Skin of body (tissue), 3 donors: ENCODE measurements at places on chromosomes 16 and 17. TPM values are rescaled to one million over a fixed set of nuclear protein-coding genes. Genes with fewer than 3 reads are reported as not detected.

Gene PERCC1
- total RNA-seq = not detected

Gene RNF43
- total RNA-seq = 9.9 TPM

DNA sequence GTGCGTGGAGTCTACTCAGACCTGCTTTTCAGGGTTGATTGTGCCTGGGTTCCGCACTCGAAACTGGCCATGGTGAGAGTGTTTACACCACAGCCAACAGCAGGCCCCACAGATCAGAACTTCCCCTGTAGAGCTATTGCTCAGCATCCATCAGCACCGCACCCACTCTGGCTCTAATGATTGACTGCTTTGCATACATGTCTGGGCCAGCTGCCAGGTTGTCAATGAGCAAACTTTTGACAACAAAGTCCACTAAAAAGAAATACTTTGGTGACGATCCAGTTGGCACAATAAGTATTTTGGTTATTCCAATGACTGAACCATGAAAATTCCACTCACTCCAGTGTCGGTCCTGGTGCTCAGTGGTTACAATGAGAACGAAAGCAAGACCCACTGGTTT is 190.7 kb downstream of the FOXL1 start:
- DNase-seq = no peak

GRCh38 chr17:33328129-33328528 is 35.0 kb upstream of the ASIC2 start:
- no peak for DNase-seq

DNA sequence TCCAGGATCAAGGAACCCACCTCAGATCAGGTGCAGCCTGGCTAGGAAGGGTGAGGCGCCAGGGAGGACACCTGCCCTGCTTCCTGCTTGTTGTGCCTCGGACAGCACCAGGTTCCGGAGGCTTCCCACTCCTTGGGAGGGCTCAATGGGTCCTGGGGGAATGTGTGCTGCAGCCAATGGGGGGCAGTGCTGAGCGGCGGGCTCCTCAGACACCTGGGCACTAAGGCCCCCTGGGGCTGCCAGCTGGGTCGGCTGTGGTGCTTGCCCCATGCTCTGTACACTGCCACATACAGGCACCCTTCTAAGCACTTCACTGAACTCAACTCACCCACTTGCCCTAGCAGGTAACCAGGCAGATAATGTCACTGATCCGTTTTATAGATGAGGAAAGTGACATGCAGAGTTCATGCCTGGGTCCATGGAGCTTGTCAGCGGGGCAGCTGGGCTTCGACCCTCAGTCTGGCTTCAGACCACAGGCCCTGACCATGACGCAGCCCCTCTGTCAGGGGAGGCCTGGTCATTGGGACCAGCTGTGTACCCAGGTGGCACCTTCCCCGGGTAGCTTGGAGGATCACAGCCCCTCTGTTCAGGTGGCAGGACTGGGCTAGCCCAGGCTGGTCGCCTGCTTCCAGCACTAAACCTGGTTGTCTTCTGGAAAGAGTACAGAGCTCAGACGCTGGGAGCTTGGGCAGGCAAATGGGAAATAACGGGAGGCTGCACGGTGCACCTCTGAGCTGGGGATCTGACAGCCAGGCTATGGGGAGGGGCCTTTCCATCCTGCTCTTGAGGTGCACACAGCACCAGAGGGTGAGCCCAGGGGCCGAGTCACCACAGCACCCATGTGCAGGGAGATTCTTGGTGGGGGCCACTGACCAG is 8.2 kb downstream of the FN3K start:
- DNase-seq = no peak

GRCh38 chr17:35947156-35947585 is 3.7 kb upstream of the LYZL6 start:
- DNase-seq = no peak

DNA sequence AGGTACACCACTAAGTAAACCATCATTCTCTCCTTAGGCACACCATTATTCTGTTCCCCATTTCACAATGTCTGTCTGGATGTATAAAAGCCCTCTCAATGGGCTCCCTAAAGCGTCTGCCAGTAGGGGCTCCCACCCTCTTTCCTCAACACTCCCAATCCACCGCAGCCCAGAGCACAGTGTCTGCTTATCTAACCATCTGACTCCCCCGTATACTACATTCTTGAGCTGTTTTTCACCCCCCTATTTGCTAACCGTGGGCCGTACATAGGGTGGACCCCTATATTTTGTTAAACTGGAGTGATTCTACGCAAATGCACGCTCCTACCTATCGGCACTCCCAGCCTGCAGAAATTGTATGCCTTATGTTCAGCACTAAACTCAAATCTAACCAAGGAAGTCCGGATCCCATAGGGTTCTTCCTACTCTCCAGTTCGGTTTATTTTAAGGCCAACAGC is 685 bp upstream of the PSMD3 start:
- DNase-seq = peak; percentile 75

GRCh38 chr16:79707876-79708275 is 107.3 kb upstream of the MAF start:
- no peak for DNase-seq
